Activated T-cell treated with anti-CD3 and anti-CD28 coated beads for 48 hours (primary cell): ENCODE measurements at places on chromosomes 3 and 15.

DNA sequence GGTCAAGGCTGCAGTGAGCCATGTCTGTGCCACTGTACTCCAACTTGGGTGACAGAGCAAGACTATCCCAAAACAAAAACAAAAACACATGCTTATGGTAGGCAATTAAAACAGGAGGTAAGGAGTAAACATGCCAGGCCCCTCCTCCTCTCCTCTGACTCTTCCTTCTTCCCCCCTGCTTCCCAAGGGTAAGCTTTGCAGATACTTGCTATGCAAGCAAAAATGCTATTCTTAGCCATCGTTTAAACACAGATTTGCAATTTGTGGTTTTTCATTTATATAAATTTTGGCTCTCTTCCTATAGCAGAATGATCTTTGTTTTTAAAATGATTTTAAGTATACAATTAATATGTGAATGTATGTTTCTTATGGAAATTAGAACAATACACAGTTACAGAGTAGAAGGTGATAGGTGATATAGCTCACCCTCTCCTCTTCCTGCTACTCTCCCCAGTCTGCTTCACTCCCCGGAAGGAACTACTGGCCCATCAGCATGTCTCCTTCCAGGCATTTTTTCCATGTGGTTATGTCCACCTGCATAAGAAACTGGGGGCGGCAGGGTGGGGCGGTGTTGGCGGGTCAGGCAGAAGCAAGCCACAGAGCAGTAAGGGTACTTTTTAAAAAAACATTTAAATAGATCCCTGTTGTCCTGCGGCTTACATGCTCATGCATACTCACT lies 42.1 kb downstream of the IGF1R start:
- no peak for DNase-seq

DNA sequence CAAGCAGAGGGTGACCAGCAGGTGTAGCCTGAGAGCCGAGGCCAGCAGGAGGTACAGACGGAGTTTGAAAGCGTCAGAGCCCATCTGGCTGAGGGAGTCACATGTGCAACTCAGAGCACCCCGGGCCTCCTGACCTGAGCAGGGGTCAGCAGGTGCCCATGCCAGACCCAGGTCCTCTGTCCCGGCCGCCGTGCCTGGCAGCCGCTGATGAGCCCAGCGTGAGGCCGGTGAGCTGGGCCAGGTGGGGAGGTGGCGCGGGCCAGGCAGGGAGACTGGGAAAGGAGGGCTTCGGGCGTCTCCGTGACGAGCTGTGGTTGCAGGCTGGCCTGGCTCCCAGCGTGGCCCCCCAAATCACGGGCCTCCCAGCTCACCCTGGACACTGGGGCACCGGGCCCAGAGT lies 130.9 kb downstream of the CHSY1 start:
- no peak for DNase-seq

DNA sequence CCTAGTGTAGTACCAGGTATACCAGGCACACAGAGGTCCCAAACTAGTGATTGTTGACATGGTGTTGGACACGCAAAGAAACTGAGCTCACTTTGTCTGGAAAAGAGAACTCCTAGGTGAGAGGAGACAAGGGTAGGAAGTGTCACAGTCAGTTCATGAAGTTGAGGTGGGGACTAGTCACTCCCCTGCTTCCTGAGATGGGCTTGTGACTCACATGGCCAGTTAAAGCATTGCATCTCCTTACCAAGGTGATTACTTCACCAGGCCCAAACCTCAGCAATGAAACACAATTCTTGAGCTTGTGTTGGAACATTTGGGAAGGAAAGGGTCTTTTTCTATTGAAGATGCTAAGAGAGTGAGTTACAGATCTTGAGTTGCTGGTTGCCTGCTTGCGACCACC lies 49.2 kb upstream of the RAD18 start:
- no peak for DNase-seq

DNA sequence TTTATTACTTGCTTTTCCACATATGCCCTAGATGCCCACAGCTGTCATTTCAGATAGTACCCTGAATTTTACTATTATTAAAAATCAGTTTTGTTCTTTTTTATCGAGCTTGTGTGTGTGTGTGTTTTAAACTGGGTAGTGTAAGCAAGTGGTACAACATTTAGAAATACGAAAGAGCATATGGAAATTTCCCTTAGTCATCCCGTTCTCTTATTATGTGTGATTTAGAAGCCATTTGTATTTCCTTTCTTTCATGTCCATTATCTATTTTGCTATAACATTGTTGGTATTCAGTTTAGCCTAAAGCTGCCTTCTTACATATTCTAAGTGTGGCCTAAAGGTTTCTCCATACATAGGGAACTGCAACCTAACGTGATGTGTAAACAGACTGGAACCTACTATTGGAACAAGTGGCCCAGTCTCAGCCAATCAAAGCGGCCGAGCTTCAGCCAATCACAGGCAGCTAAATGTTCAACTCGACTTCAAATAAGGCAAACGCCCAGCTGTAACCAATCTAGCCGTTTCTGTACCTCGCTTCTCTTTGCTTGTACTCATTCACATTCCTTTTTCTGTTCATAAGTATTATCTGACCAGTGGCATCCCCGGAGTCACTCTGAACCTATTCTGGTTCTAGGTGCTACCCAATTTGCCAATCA lies 14.7 kb upstream of the SYN2 start:
- no peak for DNase-seq

- DNase-seq, result no peak
These were observed 1.2 kb downstream of the NT5DC2 start for GRCh38 chr3:52532517-52532837.

GRCh38 chr3:113805249-113805648 lies 33.3 kb upstream of the GRAMD1C start:
- DNase-seq, result no peak

- DNase-seq, result no peak
These were observed 6.1 kb upstream of the SFMBT1 start for GRCh38 chr3:53051929-53052328.

GRCh38 chr3:72448375-72448823 lies 399.8 kb downstream of the SHQ1 start:
- DNase-seq, result no peak

GRCh38 chr3:40620151-40620550 lies 95.4 kb downstream of the ZNF621 start:
- DNase-seq, result no peak

- no peak for DNase-seq
These were observed at the start of gene SUCNR1 for GRCh38 chr3:151873398-151873797. SUCNR1 (plus strand) TSS chr3:151873643; CDS start chr3:151879893, 6,250 bp downstream.

GRCh38 chr3:167694121-167694520 lies 40.4 kb upstream of the WDR49 start:
- DNase-seq, result no peak

GRCh38 chr15:64187396-64188191 lies 24.8 kb upstream of the PPIB start:
- no peak for DNase-seq

DNA sequence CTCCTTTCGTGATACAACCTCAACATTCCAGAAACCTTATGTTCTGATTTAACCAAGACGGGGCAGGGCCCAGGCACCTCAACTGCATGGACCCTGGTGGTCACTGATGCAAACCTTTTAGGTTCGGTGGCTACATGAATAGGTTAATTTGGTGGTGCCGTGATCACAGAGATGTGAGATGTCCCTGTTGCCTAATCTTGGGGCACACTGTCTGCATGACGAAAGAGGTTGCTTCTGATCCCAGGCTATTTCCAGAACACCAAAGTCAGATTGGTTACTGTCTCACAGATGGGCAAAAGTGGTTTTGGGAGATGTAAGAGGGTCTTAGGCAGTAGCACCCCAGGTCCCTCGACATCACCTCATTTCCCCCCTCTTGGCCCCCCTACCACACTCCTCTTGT lies 4.0 kb upstream of the CCR1 start:
- no peak for DNase-seq

- DNase-seq, result no peak
These were observed 130.6 kb upstream of the FHIT start for GRCh38 chr3:61381745-61382392.

DNA sequence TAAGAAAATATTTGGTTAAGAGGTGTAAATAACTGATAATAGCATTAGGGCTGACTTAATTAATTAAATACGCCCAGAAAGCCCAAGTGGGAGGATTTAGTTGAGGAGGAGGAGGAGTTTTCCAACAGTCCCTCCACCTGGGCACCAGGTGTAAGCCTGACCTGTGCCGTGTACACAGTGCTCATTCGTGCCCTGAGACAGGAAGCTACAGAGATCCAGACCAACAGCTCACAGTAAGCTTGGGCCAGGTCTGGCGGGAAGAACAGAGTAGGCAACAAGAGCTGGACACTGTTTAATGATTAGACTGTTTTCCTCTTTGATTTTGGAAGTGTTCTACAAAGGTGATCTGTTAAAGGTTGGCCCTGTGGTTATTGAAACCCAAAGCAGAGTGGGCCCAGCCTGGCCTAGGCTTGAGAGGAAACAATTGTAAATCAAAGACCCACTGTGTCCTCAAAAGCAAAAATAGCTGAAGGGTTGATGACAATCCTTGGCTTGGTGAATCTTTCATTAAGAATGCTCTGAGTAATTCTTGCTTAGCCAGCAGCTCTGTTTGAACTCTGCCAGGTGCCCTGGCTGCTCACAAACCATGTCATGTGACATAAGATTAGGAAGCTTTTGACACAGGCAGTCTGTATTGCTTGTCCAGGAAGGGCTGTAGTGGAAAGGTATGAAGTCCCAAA lies 13.8 kb downstream of the SQOR start:
- no peak for DNase-seq

- DNase-seq, result no peak
These were observed 60.0 kb upstream of the IL12A start for GRCh38 chr3:159928666-159929065.

DNA sequence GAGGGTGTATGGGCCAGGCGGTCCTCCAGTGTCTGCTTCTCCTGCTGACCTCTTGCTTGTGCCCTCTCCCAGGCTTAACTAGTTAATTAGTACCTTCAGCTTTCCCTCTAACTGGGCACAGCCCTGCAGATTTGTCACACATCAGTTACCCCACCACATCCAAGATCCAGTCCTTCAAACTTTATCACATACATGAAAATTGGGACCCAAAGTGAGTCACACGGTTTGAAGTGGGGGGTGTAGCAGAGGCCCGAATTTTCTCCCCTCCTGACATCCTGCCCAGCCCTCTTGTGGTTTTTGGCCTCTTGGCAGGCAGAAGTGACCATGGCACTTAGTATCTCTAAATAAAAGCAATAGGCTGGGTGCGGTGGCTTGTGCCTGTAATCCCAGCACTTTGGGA lies 3.9 kb downstream of the MAPKAPK3 start:
- DNase-seq, result no peak

DNA sequence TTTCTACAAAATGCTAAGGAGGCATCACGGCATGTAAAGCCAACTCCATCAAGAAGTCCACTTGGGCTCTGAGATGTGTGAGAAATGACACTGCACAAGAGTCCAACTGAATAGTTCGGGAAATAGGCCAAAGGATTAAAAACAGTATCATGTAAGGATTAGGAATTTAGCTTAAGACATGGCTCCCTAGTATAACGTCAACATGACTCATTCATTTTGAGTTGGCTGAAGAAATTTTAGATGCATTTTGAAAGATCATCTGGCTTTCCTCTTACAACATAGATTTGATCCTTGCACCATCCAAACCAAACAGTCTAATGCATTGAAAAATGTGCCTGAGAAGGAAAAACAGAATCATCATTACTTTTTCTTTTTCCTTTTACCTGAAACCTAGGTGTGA lies 109.3 kb upstream of the MME start:
- no peak for DNase-seq

GRCh38 chr15:83039206-83039605 lies 27.8 kb upstream of the C15orf40 start:
- no peak for DNase-seq

- no peak for DNase-seq
These were observed 6.4 kb upstream of the RTP3 start for GRCh38 chr3:46491089-46492070.

DNA sequence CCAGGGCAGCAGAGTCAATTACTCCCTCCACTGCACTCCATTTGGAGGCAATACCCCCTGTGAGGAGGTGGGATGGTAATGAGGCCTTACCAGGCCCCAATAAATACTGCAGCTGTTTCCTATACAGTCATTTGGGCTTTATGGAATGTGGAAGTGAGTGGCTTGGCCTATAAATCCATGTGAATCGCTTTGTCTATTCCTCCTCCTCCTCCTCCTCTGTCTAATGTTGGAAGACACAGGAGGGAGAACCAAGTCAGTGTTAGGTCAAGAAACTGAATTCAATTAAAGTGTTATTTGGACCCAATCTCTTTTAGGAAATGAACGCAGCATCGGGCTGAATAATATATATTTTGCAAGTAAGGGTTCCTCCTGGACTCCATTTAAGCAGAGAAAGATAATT lies 17.3 kb upstream of the SRGAP3 start:
- DNase-seq, result no peak

DNA sequence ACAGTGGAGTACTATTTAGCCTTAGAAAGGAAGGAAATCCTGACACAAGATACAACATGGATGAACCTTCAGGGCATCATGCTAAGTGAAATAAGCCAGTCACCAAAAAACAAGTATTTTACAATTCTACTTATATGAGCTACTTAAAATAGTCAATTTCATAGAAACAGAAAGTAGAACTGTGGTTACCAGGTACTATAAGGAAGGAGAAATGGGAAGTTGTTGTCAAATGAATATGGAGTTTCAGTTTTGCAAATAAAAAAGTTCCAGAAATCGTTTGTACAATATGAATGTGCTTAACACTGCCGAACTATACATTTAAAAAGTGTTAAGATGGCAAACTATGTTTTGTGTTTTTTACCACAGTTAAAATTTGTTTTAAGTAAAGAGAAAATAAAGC lies 26.8 kb downstream of the TRANK1 start:
- no peak for DNase-seq
